Natural killer cell (primary cell): ENCODE measurements at places on chromosomes 12 and 14. TPM values are rescaled to one million over a fixed set of nuclear protein-coding genes. Genes with fewer than 3 reads are reported as not detected.

DNA sequence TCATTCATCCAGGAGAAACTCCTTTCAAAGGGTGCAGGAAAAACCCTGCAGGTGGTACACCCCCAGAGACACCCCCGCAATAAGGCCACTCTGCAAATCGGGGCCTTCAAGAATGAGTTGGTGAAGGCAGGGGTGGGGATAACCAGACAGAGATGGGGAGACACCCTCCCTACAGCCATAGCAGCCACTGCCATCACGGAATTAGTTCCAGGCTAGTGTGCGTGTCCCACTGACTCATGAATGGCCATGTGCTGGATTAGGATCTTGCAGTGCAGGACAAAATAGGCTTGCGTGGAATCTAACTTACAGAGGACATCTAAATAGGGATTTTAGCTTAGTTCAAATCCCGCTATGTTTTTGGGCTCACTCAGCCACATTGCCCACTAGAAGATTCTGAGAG, 37.8 kb downstream of the SPRING1 start:
- no peak for DNase-seq

Gene CFAP54
- total RNA-seq: 0.56 TPM

GRCh38 chr12:113860950-113861349, 105.2 kb downstream of the RBM19 start:
- DNase-seq: no peak

DNA sequence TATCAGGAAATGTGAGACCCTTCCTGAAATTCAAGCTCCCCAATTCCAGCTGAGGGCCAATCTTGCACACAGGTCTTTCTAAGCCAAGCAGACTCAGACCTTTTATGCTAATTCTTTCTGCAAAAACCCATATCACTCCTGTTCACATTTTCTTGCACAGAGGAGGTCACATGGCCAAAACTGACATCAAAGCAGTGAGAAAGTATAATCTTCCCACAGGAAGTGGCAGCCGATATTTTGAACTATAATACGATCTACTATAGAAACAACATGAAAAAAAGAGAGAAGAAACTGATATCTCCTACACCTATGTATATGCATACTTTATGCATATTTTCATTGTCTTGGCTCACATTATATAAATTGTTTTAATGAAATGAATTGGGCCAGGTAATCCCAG, 132.9 kb upstream of the SSTR1 start:
- DNase-seq: peak; percentile 71

DNA sequence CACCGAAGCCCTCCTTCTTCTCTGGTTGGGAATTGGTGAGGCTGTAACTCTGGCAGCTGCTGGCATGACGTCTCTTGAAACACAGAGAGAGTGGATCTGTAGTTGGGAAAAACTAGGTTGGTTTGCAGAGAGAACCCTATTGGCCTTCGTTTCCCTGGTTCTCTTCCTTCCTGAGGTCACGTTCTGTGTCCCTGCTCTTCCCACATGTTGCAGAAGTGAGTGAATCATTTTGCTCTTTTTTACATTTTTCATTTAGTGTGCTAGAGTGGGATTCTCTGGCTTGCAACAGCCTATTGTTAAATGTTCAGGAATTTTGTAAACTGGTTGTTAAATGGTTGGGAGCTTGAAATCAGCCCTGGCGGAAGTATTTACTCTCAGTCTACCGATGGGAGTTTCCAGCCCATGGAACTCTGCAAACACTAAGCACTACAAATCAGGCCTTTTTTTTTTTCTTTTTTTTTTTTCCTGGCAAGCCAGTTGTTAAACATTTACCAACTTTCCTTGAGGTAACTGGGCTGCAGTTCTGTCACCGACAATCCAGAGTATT, 26.8 kb upstream of the CKAP4 start:
- no peak for DNase-seq

Gene CCNB1IP1
- total RNA-seq: 21.5 TPM

Gene TPH2
- not detected for total RNA-seq

DNA sequence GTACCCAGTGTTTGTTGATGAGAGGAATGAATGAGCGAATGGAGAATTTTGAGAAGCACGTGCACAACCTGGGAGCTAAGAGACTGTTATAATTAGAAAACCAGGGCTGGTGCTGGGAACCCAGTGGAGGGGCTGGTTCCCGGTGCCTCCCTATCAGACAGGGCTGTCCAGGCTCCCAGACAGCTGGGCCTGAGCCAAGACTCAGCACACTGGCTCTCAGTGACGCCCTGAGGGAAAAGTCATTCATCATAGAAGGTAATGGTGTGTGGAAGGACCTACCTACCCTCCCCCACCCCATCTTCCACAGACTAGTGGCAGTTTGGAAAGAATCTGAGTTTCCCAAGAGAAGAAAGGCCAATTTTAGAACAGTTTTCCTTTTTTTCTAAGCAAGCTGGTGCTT, 34.7 kb downstream of the KCNA5 start:
- DNase-seq: no peak

Gene XRCC3
- total RNA-seq: 11.6 TPM

GRCh38 chr12:96327889-96328288, 72.3 kb downstream of the CDK17 start:
- peak; percentile 39 for DNase-seq

- no peak for DNase-seq
These were observed 2.3 kb upstream of the CYP46A1 start for GRCh38 chr14:99681832-99682148.

- DNase-seq: no peak
These were observed 2.3 kb downstream of the GNPNAT1 start for GRCh38 chr14:52789118-52789517.

Gene PCBP2
- 943 TPM for total RNA-seq

Gene CD69
- 990 TPM for total RNA-seq

Gene PLA2G1B
- total RNA-seq: 0.52 TPM

Gene ISCA2
- 15.3 TPM for total RNA-seq

DNA sequence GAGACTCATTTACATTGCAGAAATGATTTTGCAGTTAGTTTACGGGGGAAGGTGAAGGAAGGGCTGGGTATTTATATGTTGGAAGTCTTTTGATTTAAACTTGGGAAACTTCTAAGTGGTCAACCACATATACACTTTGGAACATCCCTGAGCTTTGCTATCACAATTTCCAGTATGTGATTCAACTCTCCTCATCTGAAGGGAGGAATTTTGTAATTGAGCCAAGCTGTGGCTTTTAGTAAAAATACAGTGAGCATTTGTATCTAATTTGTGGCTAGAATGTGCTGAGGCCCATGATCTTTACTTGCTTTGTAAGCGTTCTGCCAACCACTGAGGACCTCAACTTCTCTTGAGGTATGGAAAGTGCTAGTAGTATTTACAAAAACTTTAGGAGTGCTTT, 235.0 kb upstream of the PDZRN4 start:
- DNase-seq: no peak

DNA sequence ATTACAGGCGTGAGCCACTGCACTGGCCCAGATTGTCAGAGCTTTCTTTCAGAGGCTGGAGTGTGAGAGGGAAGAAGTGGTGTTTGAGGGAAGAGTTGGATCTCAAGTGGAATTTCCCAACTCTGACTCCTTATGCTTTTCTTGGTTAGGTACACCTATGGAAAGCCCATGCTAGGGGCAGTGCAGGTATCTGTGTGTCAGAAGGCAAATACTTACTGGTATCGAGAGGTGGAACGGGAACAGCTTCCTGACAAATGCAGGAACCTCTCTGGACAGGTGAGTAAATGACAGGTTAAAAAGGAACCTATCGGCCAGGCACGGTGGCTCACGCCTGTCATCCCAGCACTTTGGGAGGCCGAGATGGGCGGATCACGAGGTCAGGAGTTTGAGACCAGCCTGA, 14.9 kb downstream of the A2ML1 start:
- DNase-seq: no peak
